NCI-H1417 (cell line): ENCODE measurements at places on chromosomes 6 and 20.
A peak's percentile ranks its signal among the peaks of the same experiment; 100 is the strongest.

DNA sequence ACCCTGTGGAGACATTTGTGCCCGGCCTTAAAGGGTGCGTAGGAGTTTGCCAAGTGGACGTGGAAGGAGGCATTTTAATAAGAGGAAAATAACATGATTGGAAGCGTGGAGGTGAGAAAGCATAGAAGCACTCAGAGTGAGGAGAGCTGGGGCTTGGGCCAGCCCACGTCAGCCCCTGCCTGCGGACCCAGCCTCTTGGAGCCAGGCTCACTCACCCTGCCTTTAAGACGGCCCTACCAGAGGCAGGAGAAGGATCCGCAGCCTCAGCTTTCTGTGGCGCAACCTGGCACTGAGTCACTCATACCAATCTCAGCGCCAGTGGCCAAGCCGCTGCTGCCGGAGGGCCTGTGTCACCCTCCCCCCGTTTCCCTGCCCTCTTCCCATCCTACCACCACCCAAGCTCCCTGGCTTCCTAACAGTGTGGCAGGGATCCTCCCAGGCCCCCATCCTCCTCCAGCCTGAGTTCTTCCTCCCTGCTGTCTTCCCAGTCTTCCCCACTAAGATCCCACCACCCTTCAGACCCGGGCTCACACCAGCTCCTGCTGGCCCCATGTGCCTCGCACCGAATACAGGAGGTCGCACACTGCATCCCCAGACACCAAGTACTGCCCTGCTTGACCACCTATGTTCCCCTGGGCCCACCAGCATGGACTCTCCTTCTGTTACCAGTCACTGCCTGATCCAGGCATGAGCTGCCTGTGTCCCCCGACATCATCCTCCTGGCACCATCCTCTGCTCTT, 285.2 kb downstream of the UST start:
- DNase-seq, result no peak

- DNase-seq, result peak; percentile 64
These were observed 19.0 kb downstream of the EPB41L1 start for GRCh38 chr20:36173451-36173933.

DNA sequence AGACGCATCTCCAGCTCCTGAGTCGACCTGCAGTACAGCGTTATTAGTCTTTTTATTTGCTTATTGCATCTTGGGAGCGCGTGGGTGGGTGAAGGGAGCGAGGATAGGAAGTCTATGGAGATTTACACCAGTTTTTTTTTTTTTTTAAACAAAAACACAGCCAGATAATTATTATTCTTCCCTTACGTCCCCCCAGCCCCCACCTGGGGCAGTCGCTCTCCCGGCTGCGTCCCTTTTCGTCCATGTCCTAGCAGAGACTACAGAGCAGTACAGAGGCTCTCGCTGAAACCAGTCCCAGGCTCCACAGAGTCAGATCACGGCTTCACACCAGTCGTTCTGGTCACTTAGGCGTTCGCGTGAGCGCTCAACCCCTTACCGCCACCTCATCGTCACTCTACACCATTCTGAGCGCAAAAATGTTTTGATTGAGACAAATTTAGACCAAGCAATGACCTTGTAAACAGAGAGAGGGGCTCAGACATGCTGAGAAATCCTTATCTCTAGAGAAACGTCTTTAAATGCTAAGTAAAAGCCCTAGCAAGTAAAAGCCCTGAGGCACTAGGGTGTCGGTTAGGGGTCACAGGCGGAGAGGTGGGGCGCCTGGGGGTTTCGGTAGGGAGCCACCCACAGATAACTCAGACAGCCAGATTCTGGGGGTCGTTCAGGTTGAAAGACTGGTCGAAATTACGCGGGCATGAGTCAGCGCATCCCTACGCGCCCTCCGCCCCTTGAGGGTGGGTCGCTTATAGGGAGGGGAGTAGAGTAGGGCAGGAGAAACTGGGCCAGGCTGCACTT, 975 bp upstream of the PPT2 start:
- peak; percentile 46 for DNase-seq

GRCh38 chr6:18263418-18264218, 712 bp downstream of the DEK start:
- DNase-seq, result peak; percentile 80

DNA sequence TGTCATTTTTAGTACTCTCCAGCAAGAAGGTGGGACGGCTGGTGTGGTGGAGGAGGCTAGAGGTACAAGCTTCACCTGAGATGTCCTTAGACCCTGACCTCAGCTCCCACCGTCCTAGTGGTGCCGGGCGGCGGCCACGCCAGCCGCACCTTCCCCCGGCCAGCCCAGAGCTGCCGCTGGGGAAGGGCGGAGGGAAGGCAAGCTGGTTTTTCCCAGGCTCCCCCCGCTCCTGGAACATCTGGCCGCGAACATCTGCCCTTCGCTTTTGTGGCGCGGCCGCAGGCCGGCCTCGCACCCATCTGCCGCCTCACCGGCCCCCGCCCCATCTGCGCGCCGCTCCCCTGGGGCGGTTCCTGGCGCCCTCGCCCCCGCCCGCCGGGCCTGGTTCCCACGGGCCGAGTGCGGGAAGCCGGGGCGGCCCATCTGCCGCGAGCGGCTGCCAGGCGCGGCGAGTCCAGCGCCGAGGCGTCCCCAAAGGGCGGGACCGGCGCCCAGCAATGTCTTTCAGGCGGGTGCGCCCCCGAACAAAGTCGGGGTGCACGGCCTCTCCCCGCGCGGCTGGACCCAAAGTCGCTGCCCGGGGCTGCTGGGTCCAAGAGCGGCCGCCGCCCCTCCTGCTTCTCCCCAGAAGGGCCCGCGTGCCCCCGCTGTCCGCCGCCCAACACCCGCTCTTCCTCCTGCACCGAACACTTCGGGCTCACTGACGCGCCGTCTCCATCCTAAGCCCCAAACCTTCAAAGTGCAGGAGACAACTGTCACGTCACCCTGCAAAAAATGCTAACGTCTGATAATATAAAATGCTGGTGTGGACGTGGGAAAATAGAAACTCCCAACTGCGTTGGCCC, 17.3 kb upstream of the ID1 start:
- DNase-seq, result peak; percentile 54

DNA sequence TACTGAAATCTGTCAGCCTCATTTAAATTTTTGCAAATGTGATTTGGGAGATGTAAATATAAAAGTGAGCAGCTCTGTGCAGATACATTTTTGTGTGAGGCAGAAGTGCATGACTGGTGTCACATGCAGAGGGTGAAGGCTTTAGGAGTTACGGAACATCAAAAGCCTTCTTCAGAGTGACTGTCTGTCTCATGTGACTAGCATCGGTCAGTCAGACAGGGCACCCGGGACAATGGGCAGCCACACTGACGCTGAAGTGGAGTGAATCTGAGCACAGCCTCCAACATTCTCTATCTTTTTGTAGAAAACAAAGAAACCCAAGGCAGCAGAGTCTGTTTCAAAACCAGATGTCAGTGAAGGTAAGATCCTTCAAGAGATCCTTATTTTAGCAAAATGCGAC, 7.9 kb upstream of the FAM209A start:
- DNase-seq, result no peak
